Keratinocyte (primary cell): ENCODE measurements at places on chromosomes 3 and 15.
A peak's percentile ranks its signal among the peaks of the same experiment; 100 is the strongest.

GRCh38 chr15:99909592-99910295, 176.5 kb upstream of the LYSMD4 start:
- DNase-seq = no peak

DNA sequence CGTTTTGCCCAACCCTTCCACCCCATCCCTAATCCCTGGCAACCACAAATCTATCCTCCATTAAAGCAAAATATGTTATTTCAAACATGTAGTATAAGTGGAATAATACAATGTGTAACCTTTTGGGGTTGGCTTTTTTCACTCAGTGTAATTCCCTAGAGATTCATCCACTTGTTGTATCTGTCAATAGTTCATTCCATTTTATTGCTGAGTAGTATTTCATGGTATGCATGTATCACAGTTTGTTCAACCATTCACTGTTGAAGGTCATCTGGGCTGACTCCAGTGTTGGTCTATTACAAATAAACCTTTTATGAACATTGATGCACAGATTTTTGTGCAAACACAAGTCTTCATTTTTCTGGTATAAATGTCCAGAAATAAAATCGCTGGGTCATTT, 38.8 kb downstream of the BSN start:
- DNase-seq = no peak

GRCh38 chr3:151869181-151869580, 4.3 kb upstream of the SUCNR1 start:
- DNase-seq = no peak

- no peak for DNase-seq
Observed at GRCh38 chr3:16203031-16203430, 28.6 kb downstream of the GALNT15 start.

- no peak for DNase-seq
Observed at GRCh38 chr3:43448098-43448497, 161.8 kb downstream of the SNRK start.

GRCh38 chr3:5366746-5367145, 179.2 kb downstream of the EDEM1 start:
- DNase-seq = no peak

- DNase-seq = no peak
Observed at GRCh38 chr3:67123914-67124313, 125.8 kb downstream of the KBTBD8 start.

DNA sequence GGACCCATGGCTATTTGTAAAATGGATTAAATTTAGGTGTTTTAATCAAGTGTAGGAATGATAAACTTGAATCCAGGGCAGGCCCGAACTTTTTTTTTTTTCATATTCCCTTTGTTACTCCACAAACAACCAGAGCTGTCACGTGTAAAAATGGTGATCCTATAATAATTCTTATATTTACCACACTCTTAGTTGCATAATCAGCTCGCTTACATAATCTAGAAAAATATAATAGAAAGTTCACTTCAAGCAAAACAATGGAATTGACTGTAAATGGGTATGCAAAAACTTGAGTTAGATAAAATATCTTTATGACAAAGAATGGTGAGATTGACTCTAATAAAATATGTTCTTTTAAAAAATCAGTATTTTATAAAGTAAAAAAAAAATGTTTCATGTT, 2.1 kb upstream of the PAQR9 start:
- DNase-seq = no peak

GRCh38 chr3:196193736-196194541, 17.3 kb downstream of the ZDHHC19 start:
- DNase-seq = no peak

- DNase-seq = no peak
Observed at GRCh38 chr3:159322322-159322939, 520.6 kb downstream of the MFSD1 start.

- peak; percentile 79 for DNase-seq
Observed at GRCh38 chr3:190038050-190038933, 82.4 kb downstream of the P3H2 start.

GRCh38 chr15:96595951-96596350, 265.5 kb downstream of the NR2F2 start:
- no peak for DNase-seq

DNA sequence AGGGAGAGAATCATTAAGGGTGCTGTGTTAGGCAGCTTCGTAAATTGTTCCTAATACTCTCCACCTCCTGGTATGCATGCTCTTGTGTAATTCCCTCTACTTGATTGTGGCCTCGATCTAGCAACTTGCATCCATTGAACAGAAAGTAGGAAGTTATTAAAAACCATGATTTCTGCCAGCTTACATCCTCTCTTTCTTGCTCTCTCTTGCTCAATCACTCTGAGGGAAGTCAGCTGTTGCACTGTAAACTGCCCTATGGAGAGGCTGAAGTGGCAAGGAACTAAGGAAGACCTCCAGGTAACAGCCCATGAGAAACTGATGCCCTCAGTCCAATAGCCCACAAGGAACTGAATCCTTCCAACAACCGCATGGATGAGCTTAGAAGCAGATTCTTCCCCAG, 92.6 kb downstream of the ERC2 start:
- DNase-seq = no peak

DNA sequence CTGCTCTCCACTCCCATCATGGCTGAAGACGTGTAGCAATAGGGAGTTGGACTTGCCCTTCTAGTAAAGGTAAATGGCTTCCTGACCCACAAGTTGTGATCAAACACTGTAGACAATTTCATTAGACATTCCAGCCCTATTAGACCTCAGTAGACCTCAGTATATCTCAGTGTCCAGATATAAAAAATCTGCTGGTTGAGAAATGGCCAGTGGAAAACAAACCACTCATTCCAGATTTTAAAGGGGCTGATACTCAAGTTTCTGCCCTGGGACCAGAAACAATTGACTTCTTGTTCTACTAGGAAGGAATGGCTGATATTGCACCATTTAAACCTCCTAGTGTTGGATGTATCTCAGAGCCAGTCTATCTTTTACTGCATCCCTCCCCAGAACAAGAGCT, 613.2 kb downstream of the PDCD6IP start:
- DNase-seq = no peak

DNA sequence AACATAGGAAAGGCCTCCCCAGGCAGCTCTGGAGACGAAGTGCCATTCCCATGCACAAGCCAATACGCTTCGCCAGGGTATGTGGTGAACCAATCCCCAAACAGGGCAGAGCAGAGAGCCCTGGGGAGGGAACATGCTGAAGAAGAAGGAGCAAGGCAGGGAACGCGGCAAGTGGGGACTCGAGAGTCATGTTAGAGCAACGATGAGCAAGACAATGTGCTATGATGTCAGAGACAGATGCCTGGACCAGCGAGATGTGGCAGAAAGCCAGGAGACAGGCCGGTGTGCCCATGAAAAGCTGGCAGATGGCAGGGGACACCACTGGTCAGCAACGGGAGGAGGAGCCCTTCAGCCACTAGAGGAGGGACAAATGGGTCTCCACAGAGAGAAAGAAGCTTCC, 39.6 kb downstream of the NIPA2 start:
- DNase-seq = no peak

GRCh38 chr3:122755491-122755890, 38.1 kb downstream of the HSPBAP1 start:
- DNase-seq = no peak

DNA sequence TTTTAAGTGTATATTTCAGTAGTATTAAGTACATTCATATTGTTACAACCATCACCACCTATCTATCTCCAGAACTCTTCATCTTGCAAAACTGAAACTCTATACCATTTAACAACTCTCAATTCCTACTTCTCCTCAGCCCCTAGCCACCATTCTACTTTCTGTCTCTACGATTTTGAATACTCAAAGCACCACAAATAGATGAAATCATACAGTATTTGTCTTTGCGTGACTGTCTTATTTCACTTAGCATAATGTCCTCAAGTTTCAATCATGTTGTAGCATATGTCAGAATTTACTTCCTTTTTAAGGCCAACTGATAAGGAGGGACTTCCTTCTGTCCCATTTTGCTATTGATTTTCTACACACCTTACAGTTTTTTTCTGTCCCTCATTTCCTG, 593.3 kb downstream of the FHIT start:
- no peak for DNase-seq

GRCh38 chr15:61198722-61199121, 30.4 kb downstream of the RORA start:
- no peak for DNase-seq
